ENCODE measurements at places on chromosomes 1 and 21. TPM values are rescaled to one million over a fixed set of nuclear protein-coding genes. Genes with fewer than 3 reads are reported as not detected.

- no peak for DNase-seq
These were observed 2.6 kb downstream of the KCNA3 start for GRCh38 chr1:110672001-110672752.

GRCh38 chr1:203124546-203125317 is 2.8 kb upstream of the ADORA1 start:
- no peak for DNase-seq

- no peak for DNase-seq
These were observed 11.8 kb downstream of the LY9 start for GRCh38 chr1:160807738-160808137.

DNA sequence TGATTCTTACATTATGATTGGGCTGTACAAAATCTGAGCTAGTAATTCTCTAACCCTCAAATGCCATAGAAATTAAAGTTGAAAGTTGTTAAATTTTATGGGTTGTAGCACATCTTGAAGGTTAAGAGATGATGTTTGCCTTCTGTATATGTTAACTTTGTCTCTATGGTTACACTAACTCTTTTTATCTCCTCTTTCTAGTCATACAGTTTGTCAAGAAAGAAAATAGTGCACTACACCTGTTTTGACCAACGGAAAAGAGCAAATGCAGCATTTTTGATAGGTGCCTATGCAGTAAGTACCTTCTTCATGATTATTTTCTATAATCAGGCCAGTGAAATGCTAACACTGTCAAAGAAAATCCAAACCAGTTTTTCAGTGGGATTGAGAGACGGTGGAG is 38.2 kb downstream of the CDC14A start:
- DNase-seq: no peak

GNG5 gene
- total RNA-seq: 155 TPM

ARHGAP29 gene
- 29.1 TPM for total RNA-seq

CLCA1 gene
- total RNA-seq: not detected

TEX35 gene
- total RNA-seq: 0.56 TPM

LYPD8 gene
- total RNA-seq: not detected

SPRR4 gene
- not detected for total RNA-seq

CLCA2 gene
- total RNA-seq: not detected
